Uterine smooth muscle cell (primary cell): ENCODE measurements at places on chromosomes 3 and 15. TPM values are rescaled to one million over a fixed set of nuclear protein-coding genes. Genes with fewer than 3 reads are reported as not detected.

Gene TTC23
- 22.0 and 24.1 TPM in 2 replicates for total RNA-seq

Gene CSPG4
- total RNA-seq: 101 and 122 TPM in 2 replicates

Gene SLC6A1
- not detected in 2 replicates for total RNA-seq

Gene CYP1A2
- not detected in 2 replicates for total RNA-seq

Gene GPR62
- 0.12 TPM in 1 of 2 replicates, not detected in the other for total RNA-seq

Gene LSAMP
- total RNA-seq: 1.00 and 2.9 TPM in 2 replicates

Gene SNTN
- total RNA-seq: not detected in 2 replicates

Gene TIMP4
- 5.1 and 5.6 TPM in 2 replicates for total RNA-seq

Gene RNF168
- total RNA-seq: 19.0 and 24.1 TPM in 2 replicates

Gene GPR176
- total RNA-seq: 135 and 142 TPM in 2 replicates

Gene NRG4
- total RNA-seq: not detected in 2 replicates

Gene CCR9
- not detected in 2 replicates for total RNA-seq

Gene ATP13A4
- 0.50 and 0.55 TPM in 2 replicates for total RNA-seq

Gene BSN
- under 0.01 and 0.12 TPM in 2 replicates for total RNA-seq

Gene POU1F1
- total RNA-seq: not detected in 2 replicates

Gene ARID3B
- total RNA-seq: 1.4 and 1.5 TPM in 2 replicates

Gene CYP19A1
- 0.12 and 0.55 TPM in 2 replicates for total RNA-seq

Gene SAMMSON
- total RNA-seq: 0.11 and 0.25 TPM in 2 replicates

Gene CLRN1
- not detected in 2 replicates for total RNA-seq

Gene ACTL6A
- 65.1 and 140 TPM in 2 replicates for total RNA-seq

Gene FLNB
- 153 and 224 TPM in 2 replicates for total RNA-seq

Gene SENP8
- 2.5 and 2.7 TPM in 2 replicates for total RNA-seq

Gene UCN2
- total RNA-seq: 1.2 and 1.5 TPM in 2 replicates

Gene ENTPD3
- not detected in 2 replicates for total RNA-seq

Gene B3GALNT1
- total RNA-seq: 19.1 and 24.2 TPM in 2 replicates
